ENCODE measurements at places on chromosomes 1 and 21. TPM values are rescaled to one million over a fixed set of nuclear protein-coding genes. Genes with fewer than 3 reads are reported as not detected.

Gene SMIM12
- polyA plus RNA-seq, result 51.9 TPM

Gene BARHL2
- not detected for polyA plus RNA-seq

Gene C1orf167
- polyA plus RNA-seq, result 0.37 TPM

Gene LHX4
- polyA plus RNA-seq, result 0.28 TPM

- DNase-seq, result no peak
Measured at GRCh38 chr1:203189951-203190352, 3.4 kb upstream of the CHI3L1 start.

DNA sequence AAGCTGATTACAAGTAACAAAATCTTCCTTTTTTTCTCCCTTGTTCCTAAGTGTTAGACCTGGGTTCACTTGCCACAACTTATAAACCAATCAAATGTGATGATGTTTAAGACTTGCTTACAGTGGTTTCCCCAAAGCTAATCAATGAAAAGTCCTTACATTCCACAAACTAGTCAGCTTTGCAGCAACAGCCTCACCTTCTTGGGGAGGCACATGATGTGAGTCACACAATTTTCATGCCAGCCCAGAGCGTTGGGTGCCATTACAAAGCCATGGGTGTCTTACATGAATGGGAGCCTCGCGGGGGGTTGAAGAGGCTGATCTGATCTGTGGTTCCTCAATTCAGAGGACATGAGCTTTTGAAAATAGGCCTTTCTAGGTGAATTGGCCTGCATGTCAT lies 91.6 kb upstream of the UBE2U start:
- no peak for DNase-seq

DNA sequence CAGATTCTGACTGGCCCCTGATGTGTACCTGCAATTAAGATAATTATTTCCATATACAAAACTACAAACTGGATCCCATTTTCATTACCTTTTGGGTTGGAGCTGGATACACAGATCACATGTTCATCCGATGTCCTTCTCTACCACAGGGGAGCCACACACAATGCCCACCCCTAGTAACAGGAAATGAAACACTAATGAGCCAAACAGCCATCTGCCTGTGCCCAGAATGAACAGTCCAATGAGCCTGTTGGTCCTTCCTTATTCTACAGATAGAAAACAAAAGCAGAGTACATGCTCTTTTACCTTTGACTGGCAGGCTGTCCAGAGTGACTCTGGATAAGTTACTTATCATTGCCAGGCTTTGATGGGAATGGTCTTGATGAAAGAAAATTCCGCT lies 68.6 kb downstream of the SIPA1L2 start:
- no peak for DNase-seq

- DNase-seq, result no peak
Measured at GRCh38 chr1:32783851-32784250, 33.3 kb downstream of the YARS1 start.

- DNase-seq, result no peak
Measured at GRCh38 chr1:199472018-199472417, 555.5 kb upstream of the NR5A2 start.

DNA sequence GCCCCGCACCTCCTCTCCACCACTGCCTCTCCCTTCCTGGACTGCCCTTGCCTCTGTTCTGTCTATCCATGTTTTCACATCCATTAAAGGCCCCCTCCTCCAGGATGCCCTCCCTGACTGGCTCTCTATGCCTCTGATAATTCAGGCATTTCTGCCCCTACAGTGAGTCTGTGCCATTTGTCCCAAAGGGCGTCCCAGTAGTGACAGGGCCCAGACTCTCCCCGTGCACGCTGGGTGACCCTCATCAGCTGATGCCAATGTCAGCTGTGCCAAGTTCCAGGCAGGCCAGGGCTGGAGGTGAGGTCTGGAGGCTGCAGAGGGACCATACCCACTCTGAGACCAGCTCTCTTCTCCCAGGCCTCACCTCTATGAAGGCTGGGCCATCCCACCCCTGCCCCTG lies 3.2 kb upstream of the PLEKHG5 start:
- DNase-seq, result no peak

Measured in hepatocyte (in vitro differentiated cells).